ENCODE measurements at places on chromosomes 6 and 20.

GRCh38 chr6:2848851-2849250, 7.2 kb upstream of the SERPINB1 start:
- peak; percentile 67 for DNase-seq

GRCh38 chr6:82397962-82398692, 34.5 kb downstream of the TPBG start:
- DNase-seq: no peak

DNA sequence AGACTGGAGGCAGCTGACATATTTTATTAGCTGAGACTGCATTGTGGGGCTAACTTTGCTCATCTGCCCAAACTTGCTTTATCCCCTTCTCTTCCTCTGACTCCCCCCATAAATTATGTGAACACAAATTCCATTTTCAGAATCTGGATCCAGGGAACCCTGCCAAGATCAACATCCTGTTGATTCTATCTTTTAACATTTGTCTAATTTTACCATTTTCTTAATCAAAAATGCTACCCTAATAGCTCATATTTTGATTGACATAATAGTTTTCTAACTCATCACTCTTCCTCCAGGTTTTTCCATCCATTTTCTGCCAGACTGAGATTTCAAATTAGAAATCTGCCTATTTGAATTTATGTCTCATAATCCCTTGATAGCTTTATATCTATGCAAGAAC, 184.7 kb upstream of the PRSS16 start:
- no peak for DNase-seq

DNA sequence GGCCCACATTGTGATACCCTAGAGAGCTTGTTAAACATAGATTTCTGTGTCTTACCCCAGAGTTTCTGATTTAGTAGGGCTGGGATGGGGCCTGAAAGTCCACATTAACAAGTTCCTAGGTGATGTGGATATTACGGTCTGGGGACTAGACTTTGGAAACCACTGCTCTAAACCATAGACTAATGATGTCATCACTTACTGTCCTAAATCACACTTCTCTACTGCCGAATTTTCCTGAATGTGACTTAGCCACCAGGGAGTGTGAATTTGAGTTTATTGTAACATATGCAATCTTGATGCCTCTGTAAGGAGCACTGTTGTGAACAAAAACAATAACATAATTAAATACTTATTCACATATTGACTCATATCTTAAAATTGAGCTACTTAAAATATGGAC, 165.6 kb downstream of the BTBD3 start:
- no peak for DNase-seq

- no peak for DNase-seq
Observed at GRCh38 chr6:81476881-81477280, 275.6 kb downstream of the TENT5A start.

DNA sequence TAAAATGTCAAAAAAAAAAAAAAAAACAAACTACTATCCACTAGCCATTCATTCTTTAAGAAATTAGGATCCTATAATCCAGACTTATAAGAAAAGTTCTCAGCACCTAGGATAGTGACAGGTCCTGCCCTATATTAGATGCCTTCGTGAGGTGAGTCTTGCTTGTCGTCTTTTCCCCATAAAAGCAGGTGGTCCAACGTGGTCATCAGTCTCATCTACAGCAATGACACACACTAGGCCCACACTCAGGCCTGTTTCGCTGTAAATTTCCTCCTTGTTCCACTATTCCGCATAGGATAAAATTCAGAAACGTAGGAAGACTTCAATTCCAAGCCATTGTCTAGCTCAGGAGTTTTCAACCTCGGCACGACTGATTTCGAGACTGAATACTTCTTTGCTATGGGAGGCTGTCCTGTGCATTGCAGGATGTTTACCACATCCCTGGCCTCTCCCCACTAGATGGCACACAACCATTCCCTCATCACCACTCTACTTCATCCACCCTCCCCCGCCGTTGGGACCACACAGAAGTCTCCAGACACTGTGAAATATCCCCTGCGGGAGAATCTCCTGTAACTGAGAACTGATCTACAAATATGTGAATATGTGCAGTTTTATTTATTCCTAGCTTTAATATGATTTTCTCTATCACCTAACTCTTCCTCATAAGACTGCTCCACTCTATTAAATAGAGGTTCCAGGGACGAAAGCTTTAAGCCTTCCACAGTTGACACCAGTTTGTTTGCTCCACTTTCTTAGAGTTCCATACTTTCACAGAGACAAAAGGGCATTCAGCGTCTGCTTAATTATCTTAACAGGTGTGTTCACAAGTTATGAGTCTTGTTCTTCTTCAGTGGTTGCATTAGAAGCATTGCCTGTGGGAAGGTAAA, 346.3 kb downstream of the BMP2 start:
- no peak for DNase-seq

DNA sequence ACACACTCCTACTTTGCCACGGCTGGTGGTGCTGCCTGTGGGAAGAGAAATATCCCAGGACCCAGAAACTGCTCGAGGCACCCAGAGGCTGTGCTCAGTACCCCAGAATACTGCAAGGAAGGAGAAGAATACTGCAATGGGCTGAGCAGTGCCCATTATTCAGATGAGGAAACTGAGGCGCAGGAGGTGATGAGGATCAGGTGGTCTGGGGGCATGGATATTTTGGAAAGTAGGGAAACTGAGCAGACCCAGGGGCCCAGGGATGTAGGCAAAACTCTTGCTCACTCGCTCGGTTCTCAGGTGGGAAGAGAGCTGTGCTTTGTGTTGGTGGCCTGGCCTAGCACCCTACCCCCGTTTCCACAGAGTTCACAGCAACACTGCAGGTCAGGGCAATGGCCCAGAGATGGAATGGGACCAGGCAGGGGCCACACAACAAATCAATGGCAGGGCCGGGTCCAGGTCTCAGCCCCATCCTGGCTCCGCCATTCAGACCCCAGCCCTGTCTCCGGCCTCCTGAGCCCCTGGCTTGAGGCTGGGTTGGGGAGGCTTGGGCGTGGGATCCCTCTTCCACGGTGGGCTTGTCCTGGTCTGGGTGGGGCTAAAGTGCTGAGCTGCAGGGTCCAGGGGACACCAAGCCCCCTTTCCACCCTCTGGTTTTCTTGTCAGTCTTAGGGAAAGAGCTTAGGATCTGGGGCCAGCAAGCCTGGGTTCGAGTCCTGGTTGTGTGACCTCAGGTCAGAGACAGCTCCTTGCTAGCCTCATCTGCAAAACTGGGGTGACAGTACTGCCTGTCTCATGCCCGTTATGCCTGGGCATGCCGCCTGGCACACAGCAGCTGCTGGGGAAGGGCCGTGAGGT, 33.9 kb downstream of the SUN5 start:
- DNase-seq: peak; percentile 41

DNA sequence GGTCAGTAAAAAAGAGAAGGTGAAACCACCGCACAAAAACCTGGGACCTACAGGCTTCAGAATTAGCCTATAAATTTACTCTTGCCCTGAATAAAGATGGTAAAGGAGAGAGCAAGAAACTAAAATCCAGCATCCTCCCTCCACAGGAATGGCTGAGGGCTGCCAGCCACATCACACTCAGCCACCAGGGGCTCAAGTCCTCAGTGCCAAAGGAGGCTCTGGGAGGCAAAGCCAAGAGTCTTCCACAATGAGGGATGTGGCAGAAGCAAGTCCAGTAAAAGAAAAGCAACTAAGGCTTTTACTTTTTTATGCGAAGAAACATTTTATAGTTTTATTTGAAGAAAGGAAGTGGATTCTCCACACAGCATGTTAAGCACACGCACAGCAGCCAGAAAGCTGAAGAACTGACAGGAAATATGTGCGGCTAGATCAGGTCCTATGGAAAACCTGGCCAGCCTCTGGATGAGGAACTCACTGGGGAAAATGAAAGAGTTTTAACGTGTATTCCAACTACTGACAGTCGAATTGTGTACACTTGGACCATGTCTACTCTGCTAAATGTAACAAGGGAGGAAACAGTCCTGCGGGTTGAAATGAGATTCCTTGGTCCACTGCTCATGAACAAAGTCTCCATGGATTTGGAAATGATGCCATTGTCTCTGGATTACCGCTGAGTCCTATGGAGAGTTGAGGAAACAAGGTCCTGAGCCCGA, 219.4 kb upstream of the SSTR4 start:
- no peak for DNase-seq

DNA sequence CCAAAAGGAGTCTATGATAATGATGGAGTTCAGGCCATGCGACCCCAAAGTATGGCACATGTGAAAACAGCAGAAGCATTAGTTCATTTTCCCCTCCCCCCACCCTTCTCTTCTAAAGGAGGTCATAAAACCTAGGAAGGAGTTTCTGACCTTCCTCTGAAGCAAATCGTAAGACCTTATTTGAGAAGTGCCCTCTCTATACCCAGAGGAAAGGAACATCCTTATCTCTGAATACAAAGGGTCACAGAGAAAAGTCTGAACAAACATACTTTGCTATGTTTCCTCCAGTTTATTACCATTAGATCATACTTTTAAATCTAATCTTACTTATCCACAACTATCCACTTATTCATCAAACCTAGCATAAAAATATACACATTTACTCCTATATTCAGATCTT, 48.6 kb downstream of the SLX4IP start:
- no peak for DNase-seq

DNA sequence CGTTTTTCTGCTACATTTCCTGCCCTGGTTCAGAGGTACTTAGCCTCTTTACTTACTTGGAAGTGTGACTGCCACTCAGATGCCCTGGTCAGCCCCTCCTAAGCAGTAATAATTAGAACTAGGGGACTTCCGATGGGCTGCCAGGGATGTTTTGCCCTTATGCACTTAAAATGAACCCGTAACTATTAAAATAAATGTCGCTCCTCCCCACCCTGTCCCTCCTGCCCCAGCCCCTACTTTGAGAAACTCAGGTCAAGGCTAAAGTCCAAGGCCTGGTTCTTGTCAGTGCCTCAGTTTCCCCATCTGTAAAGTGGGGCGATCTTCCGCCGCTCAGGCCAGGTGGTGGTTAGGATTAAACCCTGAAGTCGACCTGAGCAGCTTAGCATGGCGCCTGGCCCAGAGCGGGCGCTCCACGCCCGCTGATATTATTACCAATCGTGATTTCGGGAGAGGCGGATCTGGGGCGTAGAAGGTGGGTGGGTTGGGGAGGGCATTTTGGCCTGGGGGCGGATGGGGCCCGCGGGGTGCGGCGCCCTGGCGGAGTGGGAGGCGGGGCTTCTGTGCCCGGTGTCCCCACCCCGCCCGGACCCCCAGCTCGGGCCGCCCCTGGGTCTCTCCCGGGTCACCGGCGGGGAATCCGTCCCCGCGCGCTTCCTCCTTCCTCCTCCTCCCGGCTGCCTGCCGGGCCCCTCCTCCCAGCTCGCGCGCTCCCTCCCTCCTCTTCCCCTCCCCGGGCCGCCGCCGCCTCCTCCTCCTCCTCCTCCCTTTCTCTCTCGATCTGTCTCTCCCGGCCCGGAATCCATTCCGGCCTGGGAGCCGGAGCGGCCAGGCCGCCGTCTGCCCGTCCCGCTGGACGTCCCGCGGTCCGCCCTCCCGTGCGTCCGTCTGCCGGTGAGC, at the start of gene SRC:
TSS of gene SRC (plus strand) at position 802 of the 897 bp plus-strand sequence. CDS start 38,014 bp downstream, outside the sequence.
- peak; percentile 46 for DNase-seq

DNA sequence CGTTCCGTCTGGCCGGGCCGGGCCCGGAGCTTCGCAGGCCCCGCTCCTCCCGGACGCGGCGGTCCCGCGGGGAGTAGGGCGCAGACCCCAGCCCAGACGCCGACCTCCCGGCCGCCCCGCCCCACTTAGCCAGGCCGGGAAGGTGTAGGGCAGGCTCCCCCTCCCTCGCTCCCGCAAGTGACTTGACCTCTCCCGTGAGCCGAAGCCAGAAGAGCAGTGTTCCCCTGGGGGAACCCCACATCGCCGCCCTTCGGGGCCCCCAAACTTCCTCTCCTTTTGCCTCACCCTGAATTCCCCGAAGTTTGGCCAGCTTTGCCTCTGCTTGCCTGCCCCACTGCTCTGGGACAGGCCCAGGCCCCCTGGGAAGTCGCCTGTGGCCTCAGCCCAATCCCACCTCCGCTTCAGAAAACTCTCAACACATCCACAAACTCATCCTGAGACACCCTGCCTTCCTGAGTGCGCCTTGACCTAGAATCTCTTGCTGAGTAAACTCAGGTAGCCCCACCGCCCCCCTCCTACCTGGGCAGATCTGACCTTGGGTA, 524 bp upstream of the NOL4L start:
- peak; percentile 39 for DNase-seq

DNA sequence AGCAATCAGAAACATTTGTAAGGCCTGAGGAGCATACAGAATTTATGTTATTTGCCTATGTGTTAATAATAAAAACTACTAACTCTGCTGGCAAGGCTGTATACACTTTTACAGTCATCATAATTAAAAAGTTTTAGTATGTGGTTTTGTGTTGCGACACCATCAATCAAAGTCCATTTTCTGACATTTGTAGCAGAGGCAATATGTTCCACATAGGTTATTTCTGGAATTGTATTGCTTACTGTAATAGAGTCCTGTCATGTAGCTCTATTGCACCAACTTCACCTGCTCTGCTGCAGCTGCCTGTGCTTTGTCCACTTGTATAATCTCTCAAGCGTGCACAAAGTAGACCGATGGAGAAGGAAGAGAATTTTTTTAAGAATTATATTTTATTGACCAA, 501.8 kb downstream of the HACE1 start:
- no peak for DNase-seq

- no peak for DNase-seq
Observed at GRCh38 chr6:12264671-12265070, 25.5 kb upstream of the EDN1 start.

GRCh38 chr6:154842833-154843232, 109.6 kb downstream of the SCAF8 start:
- DNase-seq: no peak

GRCh38 chr20:52303281-52303950, 111.8 kb upstream of the ZFP64 start:
- DNase-seq: no peak

DNA sequence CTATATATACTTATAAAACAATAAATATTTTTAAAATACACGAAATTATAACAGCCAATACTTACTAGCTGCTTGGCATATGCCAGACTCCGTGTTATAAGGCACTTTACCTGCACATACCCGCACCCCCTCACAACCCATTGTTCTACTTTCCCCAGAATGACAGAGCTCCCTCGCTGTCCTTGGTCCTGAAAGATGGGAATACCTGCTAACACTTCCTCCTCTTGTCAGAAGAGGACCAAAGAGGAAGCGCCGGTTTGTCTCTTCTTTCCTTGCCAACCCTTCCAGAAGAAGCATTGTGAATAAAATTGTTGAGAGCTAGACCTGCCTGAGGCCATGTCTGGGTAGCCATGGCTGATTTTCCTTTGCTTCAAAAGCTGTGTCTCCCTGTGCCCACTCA, 149.3 kb downstream of the PTPRT start:
- DNase-seq: no peak

DNA sequence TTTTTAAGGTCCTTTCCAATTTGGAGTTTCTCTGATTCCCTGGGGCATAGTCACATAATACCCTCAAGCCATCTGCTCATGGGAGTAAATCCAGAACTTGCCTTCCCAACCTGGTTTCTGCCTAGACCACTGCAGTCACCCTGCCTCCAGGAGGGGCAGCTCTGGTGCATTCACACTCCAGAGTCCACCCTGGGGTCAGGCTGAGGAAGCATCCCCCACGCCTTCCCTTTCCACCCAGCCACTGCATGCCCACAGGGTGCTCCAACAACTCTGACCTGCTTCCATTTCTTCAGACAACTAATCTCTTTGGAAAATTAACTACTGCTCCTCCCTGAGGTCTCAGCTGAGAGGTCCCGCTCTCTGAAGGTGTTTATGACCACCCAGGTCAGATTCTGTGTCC, 211.4 kb upstream of the RIN2 start:
- DNase-seq: no peak

GRCh38 chr6:35052694-35053565, 88.2 kb downstream of the TCP11 start:
- no peak for DNase-seq

- no peak for DNase-seq
Observed at GRCh38 chr6:24614043-24614420, 32.0 kb downstream of the KIAA0319 start.
